Fibroblast of skin of back (primary cell): ENCODE measurements at places on chromosomes 3 and 15.

GRCh38 chr3:31553258-31553657, 20.5 kb downstream of the STT3B start:
- no peak for DNase-seq

- no peak for DNase-seq
Observed at GRCh38 chr3:194615226-194615625, 18.0 kb downstream of the TMEM44 start.

DNA sequence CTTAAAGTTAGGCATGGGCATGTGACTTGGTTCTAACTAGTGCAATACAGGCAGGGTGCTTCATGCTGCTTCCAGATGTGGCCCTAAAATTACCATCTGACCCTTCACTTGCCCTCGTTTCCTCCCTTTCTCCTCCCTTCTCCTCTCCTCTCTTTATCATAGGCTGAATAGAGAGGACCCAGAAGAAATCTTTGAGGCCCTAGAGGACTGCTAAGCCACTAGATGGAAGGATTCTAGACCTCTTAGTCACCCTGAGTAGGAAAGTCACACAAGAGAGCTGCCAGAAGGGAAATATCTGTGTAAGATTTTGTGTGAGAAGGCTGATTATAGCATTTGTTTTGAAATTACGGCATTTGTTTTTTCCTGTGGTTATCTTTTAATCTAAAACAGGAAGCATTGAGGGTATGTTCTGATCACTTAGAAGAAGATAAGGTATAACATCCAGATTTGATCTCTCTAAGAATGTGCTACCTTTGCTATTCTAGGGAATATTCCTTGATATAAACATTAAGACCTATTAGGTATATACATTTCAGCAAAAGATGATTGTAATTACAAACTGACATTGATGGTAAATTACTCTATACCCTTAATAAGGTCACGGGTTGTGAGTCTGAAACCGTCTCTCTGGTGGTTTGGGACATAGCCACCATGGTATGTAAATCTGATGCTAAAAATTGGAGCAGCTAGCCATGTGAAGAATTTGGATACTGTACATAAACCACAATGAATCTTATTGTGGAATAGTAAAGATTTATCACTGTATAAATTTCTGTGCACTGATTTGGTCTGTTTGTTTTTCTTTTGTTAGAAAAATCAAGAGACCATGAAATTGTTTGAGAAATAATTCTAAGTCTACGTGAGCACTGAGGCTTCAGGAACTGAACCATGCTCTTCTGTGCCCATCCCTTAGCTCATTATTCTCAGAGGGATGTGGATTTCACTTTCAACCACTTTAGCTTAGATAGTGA, 84.1 kb downstream of the TP63 start:
- peak; percentile 90 for DNase-seq

DNA sequence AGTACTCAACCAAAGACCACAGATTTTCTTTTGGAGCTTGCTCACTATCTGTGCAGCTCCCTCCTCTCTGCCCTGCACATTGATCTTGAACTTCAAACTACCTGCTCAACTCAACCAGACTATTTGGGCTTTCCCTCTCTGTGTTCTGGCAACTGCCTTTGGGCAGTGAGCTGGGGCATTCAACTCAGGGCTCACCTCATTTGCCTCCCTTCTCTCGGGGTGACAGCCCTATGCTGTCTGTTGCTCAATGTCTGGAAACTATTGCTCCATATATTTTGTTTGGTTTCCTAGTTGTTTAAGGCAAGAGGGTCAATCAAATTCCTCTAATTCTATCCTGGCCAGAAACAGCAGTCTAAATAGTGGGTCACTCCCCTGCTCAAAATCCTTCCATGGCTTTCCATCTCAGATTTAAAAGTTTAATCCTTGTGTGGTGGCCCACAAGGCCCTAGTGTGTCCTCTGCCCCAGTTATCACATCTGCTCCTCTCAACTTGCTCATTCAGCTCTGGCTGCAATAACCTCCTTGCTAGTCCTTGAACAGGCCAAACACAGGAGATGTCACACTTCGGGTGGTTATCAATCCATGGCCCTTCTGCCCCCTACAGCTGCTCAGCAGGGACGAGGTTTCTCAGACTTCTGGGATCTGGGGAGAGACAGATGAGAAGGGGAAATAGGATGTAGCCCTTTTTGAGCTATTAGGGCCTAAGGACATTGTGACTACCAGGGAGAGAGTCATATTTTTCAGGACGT, 67.8 kb downstream of the SNRK start:
- no peak for DNase-seq

DNA sequence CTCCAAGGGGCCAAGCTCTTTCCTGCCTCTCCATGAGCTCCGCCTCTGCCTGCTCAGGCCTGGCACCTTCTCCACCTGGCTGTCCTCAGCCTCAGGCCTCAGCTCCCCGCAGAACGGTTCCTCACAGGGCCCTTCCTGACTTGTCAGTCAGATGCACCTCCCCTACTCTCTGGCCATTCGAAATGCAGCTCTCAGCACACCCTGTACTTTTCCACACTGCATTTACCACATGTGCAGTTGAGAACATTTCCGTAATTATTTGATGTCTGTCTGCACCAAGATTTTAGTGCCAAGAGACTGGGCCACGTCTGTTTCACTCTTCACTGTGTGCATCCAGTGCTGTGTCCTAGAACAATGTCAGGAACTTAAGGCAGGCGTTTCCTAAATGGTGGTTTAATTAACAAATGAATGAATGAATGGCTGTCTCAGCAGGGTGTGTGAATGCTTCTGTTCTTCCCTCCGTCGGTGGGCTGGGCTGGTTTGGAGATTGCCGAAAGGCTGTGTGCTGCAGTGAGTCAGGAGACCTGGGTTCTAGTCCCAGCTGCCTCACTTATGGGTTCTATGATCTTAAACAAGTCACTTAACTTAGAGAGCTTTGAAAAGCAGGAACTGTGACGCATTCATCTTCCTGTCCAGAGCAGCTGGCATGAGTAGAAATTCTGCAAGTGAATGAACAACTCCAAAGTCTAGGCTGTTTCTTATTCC, 5.4 kb downstream of the MUC4 start:
- DNase-seq, result no peak

DNA sequence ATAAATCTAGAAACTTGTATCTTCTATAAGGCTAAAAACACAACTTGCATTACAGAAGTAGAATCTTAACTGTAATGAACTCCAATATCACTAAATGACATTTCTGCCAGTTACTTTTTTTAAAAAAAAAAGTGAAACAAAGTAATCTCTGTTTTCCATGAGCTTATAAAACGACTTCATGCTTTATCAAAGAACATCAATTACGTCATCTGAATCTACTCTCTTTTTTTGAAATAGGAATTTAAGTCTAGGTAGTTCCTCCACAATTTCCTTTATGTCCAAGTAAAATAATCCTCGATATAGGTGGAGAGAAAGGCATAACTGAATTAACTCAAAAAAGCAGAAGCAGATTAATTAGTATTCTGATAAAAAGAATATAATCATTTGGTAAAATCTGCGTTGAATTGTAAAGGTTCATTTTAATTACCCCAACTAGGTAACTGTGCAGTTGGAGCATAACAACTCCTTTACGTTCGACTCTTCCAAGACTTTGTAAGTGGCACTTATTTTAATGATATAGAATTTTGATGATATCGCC, 1.4 kb downstream of the UACA start:
- DNase-seq, result no peak

DNA sequence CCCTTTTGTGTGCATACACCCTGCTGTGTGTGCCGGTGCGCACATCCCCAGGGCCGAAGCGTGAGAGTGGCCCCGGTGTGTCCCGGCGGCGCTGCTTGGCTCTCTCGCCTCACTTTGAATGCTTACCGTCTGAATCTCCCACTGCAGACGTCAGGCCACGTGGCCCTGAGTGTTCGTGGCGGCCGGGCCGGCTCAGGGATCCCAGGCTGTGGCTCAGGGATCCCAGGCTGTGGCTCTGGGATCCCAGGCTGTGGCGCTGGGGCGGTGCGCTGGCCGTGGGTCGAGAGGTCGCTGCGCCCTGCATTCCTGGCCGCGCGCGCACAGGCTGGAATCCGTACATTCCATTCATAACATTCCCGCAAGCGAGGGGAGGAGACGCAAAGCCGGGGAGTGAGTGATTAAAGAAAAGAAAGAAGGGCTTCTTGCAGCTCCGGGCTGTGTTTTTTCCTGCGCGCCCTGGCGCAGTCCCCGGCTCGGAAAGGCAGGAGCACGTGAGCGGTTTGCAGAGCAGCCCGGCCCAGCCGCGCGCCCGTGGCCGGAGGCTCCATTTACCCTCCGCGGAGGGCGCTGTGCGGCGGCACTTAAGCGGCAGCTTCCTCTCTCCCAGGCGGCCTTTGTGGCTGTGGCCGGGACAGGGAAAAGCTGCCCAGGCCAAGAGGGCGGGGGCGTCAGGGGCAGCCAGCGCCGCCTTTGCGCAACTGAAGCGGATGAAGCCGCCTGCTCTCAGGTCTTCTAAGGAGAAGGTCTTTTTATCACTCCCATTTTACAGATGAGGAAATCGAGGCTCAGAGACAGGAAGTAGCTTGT, 87.0 kb upstream of the ALDH1L1 start:
- peak; percentile 94 for DNase-seq

- no peak for DNase-seq
Observed at GRCh38 chr15:62142736-62143135, 22.3 kb downstream of the C2CD4B start.

DNA sequence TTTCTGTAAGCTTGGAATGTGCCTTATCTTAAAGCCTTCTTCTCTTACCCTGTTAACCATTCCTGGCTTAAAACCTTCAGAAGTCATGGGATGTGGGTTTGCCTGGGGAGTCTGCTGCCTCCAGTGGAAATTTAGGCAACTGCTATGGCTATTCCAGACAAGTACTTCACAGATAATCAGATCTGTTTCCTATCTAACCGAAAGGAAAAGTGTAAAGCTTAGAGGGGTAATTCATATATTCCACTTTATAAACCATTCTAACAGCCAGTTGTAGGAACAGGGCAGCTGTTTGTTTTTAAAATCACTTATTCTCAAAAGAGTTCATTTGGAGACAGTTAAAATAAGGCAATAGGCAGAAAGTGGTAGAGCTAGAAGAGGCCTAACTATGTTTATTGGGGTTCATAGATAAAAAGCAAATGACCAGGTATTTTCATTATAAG, 219.9 kb downstream of the TCF12 start:
- DNase-seq, result peak; percentile 70

DNA sequence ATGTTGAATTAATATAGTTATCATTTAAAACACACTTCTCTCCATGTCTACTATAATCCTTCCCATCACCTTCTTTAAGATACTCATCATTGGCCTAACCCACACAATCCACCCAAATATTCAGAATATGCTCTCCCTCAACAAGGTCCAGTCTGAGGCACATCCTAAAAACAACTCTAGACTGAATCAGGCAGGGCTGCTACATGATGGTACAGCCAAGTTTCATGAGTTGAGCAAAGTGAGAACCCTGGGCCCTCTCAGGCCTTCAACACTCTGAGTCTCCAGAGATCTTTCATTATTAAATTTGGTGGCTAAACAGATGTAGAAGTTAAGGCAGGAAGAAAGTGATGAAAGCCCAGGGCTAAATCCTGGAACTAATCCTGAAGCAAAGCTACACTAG, 16.2 kb downstream of the ZNF148 start:
- no peak for DNase-seq

- DNase-seq, result peak; percentile 22
Observed at GRCh38 chr3:49903451-49904424, at the start of gene MST1R. MST1R (minus strand) TSS chr3:49903873; CDS start chr3:49903609, 264 bp downstream.
